ENCODE measurements at places on chromosomes 7 and 10.

DNA sequence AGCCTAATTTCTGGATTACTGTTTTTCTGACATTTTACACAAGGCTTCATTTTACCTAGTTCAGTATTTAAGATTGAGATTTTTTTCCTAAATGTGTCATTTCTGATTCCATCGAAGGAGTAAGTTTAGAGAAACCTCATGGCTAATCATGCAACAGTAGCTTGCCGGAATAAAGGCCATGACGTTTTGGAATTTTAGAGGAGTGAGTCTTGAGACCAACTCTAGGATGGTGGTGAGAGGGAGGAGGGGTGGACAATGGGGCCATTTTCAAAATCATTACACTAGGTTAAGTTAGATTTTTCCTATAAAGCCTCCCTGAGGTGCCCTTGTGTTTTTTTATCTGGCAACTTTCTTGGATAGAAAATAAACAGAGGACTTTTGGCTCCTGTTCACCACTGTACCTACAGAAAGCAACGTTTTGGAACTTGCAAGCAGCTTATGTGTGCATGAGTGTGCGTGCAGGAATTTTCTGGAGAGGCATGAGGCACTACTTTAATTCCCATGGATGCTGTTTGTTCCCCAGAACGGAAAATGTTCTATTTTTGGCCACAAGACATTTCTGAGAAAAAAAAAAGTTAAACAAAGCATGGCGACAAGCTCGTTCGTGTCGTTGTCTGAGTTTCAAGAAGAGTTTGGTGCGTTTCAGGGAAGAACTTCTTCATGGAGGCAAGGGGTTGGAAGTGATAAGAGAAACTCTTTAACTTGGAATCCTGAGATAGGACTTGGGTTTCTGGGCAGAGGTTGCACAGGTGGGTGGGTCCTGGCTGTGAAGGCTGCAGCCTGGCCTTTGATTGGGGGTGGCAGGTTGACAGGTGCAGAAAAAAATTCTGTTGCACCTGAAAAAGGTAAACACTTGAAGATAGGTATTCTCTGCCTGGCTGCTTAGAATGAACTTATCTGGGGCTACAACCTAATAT lies 178.1 kb downstream of the PTEN start:
- DNase-seq, result no peak

DNA sequence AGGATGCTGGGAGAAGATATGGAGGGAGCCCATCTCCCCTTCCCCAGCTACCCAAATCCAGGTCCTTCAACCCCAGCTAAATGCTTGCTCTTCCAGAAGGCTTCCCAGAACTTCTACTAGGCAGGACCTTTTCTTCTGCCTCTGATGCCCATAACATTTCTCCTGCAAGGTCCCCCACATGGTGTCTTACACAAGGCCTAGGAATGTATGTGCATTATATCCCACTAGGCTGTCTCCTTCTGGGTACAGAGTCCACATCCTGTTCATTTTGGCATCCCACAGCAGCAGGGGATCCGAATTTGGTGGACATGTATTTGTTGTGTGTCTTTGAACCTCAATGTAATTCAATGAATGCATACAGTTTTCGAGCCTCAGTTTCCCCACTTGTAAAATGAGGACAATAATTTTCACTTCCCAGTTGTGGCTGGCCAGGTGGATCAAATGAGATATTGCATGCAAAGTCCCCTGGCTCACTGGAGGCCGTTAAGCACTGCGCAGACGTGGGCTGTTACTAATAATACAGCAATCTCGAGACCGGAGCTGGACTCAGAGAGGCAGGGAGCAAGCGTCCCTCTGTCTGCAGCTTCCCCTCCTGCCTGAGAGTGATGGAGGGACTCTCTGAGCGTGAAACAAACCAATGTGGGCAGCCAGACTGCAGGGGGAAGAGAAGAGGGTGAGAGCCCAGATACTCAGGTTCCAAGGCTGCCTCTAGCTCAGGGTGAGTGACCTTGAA lies 18.6 kb upstream of the YWHAG start:
- DNase-seq, result no peak

- no peak for DNase-seq
Observed at GRCh38 chr10:127149501-127150081, 46.8 kb downstream of the INSYN2A start.

GRCh38 chr7:1811850-1812508 lies 141.9 kb downstream of the ELFN1 start:
- DNase-seq, result no peak

- no peak for DNase-seq
Observed at GRCh38 chr10:36788152-36788551, 337.2 kb upstream of the ANKRD30A start.

- DNase-seq, result no peak
Observed at GRCh38 chr7:50431722-50432305, 18.3 kb downstream of the FIGNL1 start.

DNA sequence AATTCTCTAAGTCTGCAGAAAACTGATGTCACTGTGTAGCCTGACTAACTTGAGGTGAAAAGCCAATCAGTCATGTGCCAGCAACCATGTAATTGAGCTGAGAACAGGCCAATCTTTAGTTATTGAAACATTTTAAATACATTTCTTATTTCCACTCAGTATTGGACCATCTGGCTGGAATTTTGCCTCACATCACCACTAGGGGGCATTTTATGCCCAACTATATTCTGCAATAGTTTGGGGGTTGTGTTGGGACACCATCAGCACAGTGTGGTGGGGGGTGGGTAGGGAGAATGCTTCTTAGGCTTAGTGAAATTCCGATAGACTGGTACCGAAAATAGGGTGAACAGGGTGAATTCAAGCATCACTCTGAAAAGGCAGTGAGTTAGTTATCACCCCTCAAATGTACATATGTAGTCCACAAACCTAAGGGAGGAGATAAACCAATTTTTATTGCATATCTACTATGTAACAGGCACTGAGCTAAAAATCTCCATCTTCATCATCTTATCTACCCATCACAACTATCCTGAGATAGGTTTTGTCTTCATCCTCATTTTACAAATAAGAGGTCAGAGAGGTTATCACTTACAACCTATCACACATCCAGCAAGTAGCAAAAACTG lies 17.8 kb downstream of the NPSR1 start:
- DNase-seq, result no peak

DNA sequence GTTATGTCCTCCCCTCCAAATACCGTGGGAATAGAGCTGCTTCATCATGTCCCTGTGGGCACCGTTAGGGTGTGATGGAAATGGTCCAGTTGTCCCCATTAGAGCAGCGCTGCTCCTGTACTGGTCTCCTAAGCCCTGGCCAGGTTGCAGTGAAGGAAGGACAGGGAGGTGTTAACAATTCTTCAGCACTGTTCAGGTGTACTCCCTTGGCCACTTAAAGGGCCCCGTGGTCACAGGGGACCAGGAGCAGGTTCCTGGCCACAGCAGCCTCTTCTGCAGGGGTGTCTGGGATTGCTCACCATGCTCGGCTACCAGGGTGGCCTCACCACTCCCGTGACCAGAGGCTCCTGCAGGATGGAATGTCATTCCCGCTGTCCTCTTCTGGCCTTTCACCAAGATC lies 65.8 kb downstream of the MINDY4 start:
- no peak for DNase-seq

- DNase-seq, result peak; percentile 71
Observed at GRCh38 chr10:129959544-129960480, 4.3 kb downstream of the EBF3 start.

GRCh38 chr10:4241724-4242345 lies 456.8 kb upstream of the KLF6 start:
- peak; percentile 76 for DNase-seq

DNA sequence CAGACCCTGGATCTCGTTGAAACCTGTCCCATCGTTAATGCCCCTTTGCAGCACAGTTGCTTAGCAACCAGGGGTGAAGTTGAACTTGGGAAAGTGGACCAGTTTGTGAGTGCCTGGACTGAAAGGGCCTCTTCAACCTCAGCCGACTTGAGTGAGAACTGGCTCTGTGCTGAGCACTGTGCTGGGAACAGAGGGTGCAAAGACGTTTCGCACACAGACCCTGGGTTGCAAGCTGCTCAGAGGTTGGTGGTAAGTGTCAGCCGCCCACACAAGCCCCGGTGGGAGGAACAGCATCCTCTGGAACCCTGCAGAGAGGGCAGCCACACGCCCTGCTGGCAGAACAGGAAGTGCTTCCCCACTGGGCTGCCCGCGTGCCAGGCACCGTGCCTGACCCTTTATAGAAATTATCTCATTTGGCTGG lies 89.2 kb downstream of the CARD11 start:
- DNase-seq, result peak; percentile 34

- DNase-seq, result no peak
Observed at GRCh38 chr7:132394283-132395198, 181.7 kb downstream of the PLXNA4 start.

DNA sequence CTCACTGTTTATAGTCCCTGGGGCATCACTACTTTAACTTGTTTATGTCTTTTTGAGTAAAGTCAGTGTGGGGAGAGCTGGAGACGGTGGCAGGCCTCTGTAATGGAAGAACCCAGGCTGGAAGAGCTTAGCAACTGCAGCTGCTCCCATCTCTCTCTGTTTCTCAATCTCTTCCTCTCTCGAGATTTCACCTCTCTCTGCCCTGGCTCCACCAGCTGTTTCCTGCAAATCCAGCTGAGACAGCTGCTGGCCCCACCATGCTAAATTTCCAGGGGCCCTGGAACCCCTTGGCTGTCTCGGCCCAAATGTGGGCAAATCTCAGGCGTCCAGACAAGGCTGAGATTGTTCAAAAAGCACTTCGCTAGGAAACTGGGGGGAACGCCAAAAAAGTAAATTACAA lies 25.8 kb upstream of the SLF2 start:
- DNase-seq, result peak; percentile 79

DNA sequence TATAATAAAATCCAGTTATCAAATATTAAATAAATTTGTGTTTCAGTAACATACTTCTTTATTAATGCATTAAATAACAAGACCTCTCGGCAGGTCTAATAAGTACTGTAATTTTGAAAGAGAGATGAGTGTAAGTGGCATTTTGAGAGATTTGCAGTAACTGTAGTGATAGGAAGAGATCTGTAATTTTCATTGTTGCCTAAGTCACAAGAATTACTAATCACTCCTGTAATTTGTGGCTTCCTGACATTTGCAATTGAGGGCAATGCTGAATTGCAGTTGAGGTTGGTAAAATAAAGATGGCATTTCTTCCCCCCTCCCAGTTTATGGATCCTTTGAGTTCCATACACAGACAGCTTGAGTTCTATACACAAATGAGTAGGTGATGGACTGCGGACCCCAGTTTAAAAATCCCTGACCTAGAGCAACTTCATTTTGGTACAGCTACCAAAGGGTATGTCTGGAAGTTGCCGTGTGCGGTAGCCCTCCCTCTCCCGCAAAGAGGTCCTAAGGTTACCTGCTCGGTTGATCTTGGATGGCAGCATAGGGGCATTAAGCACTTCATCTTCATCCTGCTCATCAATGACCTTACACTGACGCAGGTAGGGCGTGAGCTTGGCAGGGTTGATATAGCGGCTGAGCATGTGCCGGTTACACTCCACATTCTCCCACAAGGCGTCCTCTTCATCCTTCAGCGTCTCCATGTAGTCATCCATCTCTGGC lies 96.4 kb downstream of the CARD11 start:
- DNase-seq, result peak; percentile 17

GRCh38 chr7:66734006-66734405 lies 6.5 kb upstream of the RABGEF1 start:
- DNase-seq, result no peak

DNA sequence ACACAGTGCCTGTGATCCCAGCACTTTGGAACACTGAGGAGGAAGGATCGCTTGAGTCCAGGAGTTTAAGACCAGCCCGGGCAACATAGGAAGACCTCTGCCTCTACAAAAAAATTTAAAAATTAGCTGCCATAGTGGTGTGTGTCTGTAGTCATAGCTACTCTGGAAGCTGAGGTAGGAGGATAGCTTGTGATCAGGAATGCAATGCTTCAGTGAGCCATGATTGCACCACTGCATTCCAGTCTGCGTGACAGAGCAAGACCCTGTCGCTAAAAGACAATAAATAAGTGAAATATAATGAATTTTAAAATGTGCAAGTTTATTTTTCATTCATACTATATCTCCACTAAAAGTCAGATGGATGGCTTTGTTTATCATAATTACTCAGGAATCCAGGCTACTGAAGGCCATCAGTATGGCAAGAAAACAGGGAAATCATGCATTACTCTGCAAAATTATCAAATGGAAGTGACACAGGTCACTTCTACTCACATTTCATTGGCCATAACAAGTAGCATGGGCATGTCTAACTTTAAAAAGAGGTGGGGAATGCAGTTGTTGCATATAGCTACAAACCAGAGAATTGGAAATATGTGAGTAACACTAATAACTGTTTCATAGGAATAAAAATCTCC lies 32.9 kb upstream of the FAM3C start:
- DNase-seq, result no peak

- DNase-seq, result no peak
Observed at GRCh38 chr7:138843632-138844580, 45.9 kb upstream of the ATP6V0A4 start.

- DNase-seq, result peak; percentile 36
Observed at GRCh38 chr7:98969386-98969785, 91.1 kb downstream of the TRRAP start.

GRCh38 chr10:35421553-35422178 lies 85.4 kb downstream of the CCNY start:
- no peak for DNase-seq

GRCh38 chr7:146112755-146113154 lies 3.8 kb upstream of the CNTNAP2 start:
- no peak for DNase-seq

- DNase-seq, result no peak
Observed at GRCh38 chr10:106570268-106570667, 594.2 kb downstream of the SORCS1 start.

GRCh38 chr10:47415520-47416304 lies 31.6 kb upstream of the ZNF488 start:
- DNase-seq, result no peak

- no peak for DNase-seq
Observed at GRCh38 chr7:16347827-16348192, 73.5 kb downstream of the CRPPA start.

DNA sequence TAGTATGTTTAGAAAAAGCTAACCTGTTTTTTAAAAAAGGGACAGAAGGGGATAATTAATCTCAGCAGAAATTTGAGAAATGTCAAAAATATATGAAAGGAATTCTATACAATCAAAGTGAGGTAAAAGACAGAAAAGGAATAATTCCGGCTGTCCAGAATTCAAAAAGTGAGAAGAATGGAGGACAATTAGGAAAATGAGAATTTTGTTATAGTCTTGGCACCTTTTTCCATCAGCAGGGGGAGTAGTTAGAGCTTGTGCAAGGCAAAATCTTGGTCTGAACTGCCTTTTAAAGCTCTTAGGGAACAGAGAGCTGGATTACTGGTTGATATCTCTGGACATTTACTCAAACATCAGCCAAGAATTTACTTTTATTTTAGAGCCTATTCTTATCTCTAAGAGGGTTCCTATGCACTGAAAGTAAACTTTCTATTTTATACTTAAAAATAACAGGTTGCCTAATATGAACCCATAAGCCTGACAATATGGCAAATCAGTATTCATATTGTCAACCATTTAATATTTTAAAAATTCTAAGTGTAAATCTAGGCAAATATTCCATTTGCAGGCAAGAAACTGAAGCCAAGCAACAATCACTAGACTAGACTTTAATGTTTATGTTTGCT lies 185.6 kb downstream of the ANK3 start:
- no peak for DNase-seq

DNA sequence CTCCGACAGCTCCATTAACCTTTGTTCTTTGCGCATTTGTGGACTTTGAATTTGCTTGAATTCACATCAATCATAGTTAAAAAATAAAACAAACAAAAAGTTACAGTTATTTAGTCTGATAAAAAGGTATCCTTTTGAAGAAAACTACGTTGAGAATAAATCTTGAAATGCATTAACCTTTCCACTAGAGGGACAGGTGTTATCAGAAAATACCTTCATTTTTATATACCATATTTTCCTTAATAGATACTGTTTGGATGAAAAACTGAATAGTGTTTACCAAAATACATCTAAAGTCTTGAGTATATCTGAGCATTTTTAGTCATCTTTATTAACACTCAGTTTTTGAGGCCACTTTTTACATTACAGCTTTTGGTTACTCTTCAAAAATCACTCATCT lies 371.9 kb downstream of the ZWINT start:
- DNase-seq, result no peak

All from left forelimb (tissue), 1 donor.